ENCODE measurements at places on chromosomes 16 and 17.
A peak's percentile ranks its signal among the peaks of the same experiment; 100 is the strongest.

DNA sequence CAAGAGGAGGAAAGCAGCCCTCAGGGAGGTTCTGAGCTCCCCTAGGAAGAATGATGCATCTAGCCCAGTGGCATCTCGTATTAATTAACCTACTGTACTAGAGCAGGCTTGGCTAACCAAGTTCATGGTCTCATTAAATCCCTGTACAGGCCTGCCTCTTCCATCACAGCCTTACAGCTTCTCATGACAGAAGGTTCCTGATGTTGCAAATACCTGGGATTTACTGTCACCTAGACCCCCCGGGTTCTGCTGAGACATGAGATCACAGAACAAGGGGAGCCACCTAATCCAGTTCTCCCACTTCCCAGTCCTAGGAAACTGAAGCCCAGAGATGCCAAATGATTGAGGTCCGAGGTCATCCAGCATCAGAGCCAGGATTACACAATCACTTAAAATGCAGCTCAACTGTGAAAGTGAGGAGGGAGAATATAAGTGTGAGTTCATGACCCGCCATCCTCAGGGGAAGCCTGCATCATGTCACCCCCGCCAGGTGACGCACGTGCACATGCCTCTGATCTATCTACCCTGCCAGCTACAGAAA is 23.9 kb downstream of the ACLY start:
- DNase-seq, result peak; percentile 92

- DNase-seq, result no peak
These were observed 47.4 kb upstream of the MEIOC start for GRCh38 chr17:44608727-44609435.

DNA sequence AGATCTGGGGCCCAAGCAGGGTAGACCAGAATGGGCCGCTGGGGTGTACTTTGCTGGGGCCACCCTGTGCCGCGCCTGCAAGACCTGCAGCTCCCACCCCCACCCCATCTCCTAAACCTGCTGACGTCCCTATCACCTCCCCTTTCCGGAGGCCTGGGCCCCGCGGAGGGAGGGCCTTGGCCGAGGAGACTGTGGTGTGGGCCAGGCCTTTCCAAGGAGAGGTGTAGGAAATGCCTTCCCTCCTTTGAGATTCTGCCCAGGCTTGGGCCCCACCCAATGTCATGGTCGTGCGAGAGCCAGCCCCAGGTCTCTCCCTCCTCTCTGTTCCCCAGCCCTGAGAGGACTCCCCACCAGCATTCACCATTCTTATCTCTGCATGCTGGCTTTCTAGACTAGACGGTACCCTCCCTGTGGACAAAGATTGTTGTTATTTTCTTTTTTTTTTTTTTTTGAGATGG is 3.9 kb upstream of the WFIKKN2 start:
- no peak for DNase-seq

DNA sequence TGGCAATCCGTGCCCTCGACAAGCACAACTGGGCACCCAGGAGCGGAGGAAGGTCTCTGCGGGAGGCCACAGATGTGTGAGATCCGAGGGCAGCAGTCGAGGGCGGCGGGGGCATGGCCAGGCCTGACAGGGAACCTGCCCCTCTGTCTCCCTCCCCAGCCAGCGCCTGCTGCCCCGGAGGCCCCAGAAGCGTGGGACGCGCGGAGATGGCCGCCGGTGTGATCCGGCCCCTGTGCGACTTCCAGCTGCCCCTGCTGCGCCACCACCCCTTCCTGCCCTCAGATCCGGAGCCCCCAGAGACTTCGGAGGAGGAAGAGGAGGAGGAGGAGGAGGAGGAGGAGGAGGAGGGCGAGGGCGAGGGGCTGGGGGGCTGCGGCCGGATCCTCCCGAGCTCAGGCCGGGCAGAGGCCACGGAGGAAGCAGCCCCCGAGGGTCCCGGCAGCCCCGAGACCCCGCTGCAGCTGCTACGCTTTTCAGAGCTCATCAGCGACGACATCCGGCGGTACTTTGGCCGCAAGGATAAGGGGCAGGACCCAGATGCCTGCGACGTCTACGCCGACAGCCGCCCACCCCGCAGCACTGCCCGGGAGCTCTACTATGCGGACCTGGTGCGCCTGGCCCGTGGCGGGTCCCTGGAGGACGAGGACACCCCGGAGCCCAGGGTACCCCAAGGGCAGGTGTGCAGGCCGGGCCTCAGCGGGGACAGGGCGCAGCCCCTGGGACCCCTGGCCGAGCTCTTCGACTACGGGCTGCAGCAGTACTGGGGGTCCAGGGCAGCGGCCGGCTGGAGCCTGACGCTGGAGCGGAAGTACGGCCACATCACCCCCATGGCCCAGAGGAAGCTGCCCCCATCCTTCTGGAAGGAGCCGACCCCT is 1.7 kb downstream of the PERCC1 start:
- DNase-seq, result no peak

DNA sequence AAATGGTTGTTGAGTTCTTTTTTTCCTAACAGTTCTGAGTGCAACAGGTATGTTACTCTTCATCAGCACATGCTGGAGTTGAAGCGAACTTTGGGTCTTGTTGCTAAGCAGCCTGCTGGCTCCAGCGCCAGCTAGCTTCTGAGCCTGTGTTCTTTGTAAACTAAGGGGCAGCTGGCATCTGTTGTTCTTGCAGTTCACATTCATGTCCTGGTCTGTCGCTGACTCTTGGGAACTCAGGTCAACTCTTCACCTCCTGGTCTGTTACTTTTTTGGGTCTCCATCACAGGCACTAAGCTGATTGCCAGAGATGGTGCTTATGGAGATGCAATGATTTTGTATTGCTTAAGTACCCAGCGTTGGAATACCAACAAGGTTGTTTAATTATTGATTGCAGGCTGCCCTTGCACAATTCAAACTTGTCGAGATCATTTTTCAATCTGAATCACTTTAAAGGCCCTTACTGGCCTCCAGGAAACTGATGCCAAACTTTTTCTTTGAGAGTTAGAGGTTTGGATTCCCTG is 40.9 kb downstream of the USP10 start:
- no peak for DNase-seq

- DNase-seq, result no peak
These were observed 2.2 kb upstream of the CLCN7 start for GRCh38 chr16:1477033-1477432.

DNA sequence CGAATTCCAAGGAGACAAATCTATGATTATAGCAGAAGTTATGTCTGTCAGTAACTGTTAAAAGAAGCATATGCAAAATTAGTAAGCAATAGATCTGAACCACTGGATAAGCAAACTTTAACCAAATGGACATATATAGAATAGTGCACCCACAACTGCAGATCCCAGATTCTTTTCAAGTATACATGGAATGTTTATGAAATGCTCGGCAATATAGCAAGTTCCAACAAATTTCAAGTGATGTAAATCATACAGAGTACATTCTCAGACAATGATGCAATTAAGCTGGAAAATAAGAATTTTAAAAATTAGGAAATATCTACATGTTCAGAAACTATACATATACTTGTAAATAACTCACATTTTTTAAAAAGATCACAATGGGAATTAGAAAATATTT is 8.4 kb upstream of the HELZ start:
- DNase-seq, result peak; percentile 83

DNA sequence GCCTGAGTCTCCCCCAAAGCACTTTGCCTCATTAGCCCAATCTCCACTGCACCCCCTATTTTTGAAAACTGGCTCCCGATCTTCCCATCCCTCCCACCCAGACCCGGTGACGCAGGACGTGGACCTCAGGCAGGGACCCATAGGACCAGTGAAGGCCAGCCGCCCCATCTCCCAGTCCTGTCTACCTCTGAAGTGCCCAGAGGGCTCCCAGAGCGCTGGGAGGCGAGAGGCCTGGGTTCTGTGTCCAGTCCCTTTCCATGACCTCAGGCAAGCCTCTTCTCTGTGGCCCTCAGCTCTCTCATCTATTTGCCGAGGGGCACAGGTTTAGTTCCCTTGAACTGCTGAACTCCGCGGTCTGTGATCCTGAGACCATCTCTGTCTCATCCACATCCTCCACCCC is 714 bp downstream of the TNS4 start:
- DNase-seq, result no peak

GRCh38 chr16:61042737-61043136 is 993.5 kb downstream of the CDH8 start:
- DNase-seq, result peak; percentile 7

GRCh38 chr16:54424043-54424451 is 137.5 kb upstream of the IRX3 start:
- no peak for DNase-seq

All from fibroblast of skin of right biceps (primary cell).